SK-N-SH (cell line): ENCODE measurements at places on chromosomes 2 and 18. TPM values are rescaled to one million over a fixed set of nuclear protein-coding genes. Genes with fewer than 3 reads are reported as not detected.

DUSP19 gene
- 0.85 and 1.4 TPM in 2 replicates for polyA plus RNA-seq

SP3 gene
- polyA plus RNA-seq: 23.1 and 28.9 TPM in 2 replicates

ALMS1 gene
- polyA plus RNA-seq: 7.0 and 7.1 TPM in 2 replicates

TMEM198 gene
- 4.7 and 7.0 TPM in 2 replicates for polyA plus RNA-seq

RALB gene
- polyA plus RNA-seq: 37.2 and 40.8 TPM in 2 replicates

C2orf15 gene
- 0.25 and 0.41 TPM in 2 replicates for polyA plus RNA-seq

CCDC102B gene
- 2.0 and 2.4 TPM in 2 replicates for polyA plus RNA-seq

DNA sequence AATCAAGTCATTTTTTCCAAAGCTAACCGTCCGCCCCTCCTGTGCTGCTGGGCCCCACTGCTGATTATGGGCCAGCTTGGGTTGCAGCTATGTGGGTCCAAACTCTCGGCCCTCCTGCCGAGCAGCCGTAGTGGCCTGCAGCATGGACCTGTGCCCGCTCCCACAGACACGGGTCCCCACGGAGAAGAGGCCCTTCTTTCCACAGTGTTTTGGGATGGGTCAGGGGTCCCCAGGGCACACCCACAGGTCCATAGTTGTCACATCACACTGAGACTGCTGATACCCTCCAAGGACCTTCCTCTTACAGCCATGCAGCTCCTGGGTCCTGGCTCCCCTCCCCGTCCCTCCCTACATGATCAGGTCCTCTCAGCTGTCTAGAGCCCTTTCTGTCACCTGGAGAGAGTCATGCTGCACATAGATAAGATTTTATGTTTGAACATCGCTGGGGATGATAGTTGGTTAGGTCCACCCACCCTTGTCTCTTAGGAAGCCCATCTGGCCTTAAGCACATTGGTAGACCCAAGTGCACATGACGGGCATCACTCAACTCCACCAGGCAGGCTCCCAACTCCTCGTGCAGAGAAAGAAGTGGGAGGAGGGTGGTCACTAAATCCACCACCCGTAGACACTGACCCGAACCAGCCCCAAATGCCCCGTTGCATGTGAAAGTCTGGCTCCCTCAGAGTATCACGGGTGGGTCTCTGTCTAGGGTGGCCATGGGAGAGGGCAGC lies 17.5 kb downstream of the GPR55 start:
- DNase-seq: no peak

- no peak for DNase-seq
Observed at GRCh38 chr2:119856469-119856901, 96.8 kb downstream of the PTPN4 start.

DNA sequence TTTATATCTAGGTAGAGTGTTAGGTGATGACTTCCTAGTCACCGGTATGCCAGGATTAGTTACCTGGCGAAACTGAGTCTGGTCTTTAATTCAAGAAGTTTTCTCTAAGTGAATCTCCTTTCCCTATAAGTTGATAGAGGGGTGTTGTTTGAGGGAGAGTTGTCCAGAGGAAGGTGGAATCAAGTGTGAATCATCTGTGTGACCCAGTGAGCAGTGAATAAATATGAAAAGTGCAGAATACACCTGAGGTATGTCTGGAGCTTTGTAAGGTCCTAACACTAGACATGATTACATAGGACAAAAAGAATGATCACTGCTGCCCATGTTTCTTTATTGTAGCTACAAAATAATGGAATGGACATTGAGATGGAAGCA lies 11.2 kb downstream of the POU3F3 start:
- no peak for DNase-seq

GRCh38 chr18:28164771-28165483 lies 12.0 kb downstream of the CDH2 start:
- DNase-seq: no peak

- DNase-seq: no peak
Observed at GRCh38 chr2:111118481-111118980, 2.2 kb upstream of the BCL2L11 start.

GRCh38 chr18:79708412-79708811 lies 28.8 kb downstream of the CTDP1 start:
- no peak for DNase-seq

GRCh38 chr2:27721335-27721734 lies 50.2 kb upstream of the MRPL33 start:
- no peak for DNase-seq

- no peak for DNase-seq
Observed at GRCh38 chr2:100031604-100032003, 110.8 kb downstream of the AFF3 start.

GRCh38 chr18:47175898-47176575 lies at the start of gene IER3IP1:
Gene IER3IP1 (minus strand): TSS chr18:47176364. CDS start chr18:47176277, 87 bp downstream.
- DNase-seq: peak; percentile 91

GRCh38 chr2:70532244-70532935 lies 21.2 kb downstream of the TGFA start:
- no peak for DNase-seq

COLEC12 gene
- polyA plus RNA-seq: 28.1 and 41.2 TPM in 2 replicates

- DNase-seq: no peak
Observed at GRCh38 chr2:40259900-40260299, 192.0 kb downstream of the SLC8A1 start.

DNA sequence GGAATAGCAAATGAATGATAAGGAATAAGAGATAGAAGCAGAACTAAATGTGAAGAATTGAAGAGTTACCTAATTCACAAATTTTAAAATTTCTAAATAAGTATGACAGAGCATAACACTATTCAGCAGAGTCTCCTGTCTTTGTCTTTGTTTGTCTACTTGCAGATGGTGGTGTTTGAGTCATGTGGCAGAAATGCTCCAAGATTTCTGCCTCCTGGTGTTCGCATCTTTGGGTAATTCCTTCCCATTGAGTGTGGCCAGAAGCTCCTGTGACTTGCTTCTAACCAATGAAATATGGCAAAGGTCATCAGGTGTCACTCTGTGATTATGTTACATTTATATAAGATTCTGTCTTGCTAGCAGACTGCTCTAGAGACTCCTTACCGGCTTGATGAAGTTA lies 45.6 kb upstream of the GALNT3 start:
- no peak for DNase-seq

- DNase-seq: no peak
Observed at GRCh38 chr2:30265052-30266015, 34.0 kb downstream of the LBH start.

DNA sequence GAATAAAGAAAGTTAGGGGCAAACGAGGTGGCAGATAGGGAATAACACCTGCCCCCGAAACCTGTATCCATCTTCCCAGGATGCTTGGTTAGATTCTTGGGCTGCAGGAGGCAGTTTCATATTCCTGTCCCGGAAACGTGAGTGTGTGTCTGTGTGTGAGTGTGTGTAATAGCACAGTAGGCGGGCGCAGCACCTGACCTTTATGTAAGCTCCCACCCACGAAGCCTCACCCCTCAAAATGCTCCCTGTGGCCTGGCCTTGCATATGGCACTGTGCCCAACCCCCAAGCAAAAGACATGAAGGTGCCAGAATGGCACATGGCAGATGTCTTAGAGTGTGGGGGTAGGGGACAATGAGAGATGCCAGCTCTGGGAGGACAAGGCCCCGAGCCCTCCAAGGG lies 48.9 kb downstream of the EFR3B start:
- peak; percentile 62 for DNase-seq

KCNG3 gene
- 0.03 and 0.13 TPM in 2 replicates for polyA plus RNA-seq

CHRNG gene
- not detected in 2 replicates for polyA plus RNA-seq

- DNase-seq: no peak
Observed at GRCh38 chr2:104213758-104214157, 640.2 kb upstream of the POU3F3 start.

TANC1 gene
- 19.2 and 23.8 TPM in 2 replicates for polyA plus RNA-seq

DNA sequence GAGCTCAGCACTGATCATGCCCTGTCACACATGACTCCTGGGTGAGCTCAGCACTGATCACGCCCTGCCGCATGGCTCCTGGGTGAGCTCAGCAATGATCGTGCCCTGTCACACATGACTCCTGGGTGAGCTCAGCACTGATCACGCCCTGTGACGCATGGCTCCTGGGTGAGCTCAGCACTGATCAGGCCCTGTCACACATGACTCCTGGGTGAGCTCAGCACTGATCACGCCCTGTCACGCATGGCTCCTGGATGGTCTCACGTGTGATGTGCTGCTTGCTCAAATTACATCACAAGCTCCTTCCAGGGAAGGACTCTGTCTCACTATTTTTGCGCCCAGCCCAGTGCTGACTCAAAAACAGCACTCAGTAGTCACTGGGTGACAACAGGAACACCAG lies 258.0 kb downstream of the HDAC4 start:
- DNase-seq: no peak

DNA sequence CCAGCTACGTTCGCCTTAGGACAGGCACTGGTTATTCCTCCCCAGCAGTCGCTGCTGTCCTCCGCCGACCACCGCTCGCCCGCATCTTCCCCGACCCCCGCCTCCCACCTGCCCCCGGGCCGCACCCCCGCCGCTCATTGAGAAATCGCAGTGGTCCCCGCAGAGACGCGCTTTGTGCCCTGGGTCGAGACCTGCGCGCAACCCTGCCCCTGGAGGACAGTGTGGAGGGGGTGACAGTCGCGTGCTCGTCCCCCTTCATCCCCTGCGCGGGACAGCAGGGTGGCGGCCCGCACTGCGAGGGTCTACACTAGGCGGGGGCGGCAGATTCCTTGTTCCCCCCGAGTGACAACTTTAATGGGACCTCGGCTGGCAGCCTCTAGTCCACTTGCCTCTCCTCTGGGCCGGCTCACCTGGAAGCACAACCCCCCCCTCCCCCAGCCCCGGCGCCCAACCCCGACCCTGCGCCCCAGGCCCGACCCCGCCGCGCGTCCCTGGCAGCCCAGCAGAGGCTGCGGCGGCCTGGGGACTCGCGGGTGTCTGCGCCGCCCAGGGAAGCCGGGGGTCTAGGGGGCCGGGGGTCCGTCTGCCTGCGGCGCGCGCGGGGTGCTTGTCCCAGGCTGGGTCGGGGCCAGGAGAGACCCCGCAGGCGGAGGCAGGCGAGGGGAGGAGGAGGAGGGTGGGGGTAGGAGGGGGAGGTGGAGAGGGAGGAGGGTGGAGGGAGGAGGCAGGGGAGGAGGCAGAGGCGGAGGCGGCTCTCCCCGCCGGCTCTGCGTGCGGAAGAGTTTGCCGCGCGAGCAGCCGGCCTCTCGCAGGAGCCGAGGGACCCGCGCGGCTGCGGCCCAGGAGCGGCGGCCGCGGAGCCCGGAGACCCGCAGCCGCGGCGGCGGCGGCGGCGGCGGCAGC lies at the start of gene NPAS2:
TSS of gene NPAS2 (plus strand) at position 770 of the 903 bp plus-strand sequence. CDS start 84,616 bp downstream, outside the sequence.
- peak; percentile 78 for DNase-seq

DNA sequence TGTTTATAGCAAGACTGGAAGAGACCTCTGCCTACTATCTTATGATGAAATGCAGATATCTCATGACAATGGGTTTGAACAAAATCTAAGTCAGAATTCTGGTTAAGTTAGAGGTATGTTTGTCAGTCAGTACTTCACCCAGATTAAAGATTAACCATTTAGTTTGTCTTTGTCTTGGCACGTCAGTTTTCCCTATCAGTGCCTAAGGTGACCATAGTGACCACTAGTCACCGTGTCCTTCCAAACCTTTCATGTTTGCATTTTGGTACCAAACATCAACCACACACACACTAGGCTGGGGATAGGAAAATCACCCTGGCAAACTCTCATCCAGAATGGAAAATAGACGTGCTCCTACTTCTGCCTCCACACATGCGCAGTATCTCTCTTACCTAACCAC lies 248.9 kb downstream of the PIEZO2 start:
- no peak for DNase-seq

- no peak for DNase-seq
Observed at GRCh38 chr2:33059471-33060156, 112.9 kb downstream of the LTBP1 start.

DNA sequence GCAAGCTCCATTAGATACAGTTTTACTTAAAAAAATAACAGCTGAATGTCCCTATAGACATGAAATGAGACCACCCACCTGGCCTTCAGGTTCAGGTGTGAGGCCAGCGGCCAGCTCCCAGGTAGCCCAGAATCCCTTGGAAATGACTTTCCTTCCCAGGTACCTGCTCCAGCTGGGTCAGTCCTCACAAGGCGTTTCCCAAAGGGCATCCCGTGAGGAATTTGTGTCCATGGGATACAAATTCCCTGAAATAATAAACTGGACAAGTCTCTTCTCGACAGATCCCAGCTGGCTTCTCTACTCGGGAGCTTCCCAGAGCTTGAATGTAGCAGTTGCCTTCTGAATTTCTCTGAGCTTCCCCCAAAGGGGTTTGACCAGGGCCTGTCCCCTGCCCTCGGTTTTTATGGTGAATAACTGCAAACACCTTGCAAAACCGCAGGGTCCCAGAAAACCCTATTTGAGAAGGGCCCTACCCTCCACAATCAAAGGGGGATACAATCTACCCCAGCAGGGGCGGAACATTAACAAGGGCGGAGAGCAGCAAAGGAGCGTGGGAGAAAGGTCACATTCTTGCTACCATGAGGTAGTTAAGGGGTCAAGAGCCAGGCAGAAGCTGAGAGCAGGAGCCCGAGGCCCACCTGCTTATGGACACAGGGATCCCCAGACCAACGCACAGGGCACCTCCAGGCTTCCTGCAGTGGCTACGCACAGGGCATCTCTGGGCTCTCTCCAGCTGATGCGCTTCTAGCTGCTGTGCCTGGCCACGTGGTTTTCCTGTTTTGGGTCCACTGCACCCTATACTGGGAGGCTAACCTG lies 107.7 kb downstream of the HDAC4 start:
- no peak for DNase-seq

- DNase-seq: no peak
Observed at GRCh38 chr2:127155028-127155581, 48.2 kb upstream of the BIN1 start.

DNA sequence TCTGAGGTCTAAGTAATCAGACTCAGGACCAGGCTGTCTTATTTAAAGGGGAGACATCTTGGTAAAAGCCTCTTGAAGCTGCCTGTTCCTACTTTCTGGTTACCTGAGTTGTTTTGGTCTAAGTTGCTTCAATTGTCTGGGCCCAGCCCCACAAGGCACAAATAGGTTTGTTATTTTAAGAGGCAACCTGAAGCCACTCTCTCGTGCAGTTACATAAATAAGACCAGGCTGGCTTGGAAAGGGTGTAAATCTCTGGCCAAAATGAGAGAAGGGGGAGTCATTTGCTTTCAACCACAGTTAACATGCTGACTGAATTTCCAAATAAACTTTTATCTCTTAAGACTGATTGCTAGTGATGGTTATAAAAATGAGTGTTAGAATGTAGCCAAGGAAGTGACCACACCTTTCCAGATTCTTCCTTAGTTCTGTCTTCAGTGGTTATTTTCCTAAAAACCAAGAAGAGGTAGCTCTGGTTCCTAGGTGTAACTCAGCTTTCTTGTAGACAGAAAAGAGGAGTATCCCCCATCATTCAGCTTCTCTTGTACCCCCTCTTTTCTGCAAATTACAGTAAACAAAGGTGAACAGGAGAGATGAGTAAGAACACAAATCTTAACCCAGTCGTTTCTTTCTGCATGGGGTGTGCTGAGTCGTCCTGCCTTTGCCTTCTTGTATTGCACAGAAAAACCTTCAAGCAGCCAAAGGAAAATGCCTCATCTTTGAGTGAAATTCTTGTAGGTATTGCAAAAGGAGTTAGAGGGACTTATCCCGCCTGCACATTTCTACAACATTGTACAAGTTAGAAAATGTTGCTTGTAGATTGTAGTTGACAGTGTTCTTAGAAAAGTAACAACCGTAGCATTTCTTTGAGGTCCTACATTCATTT lies 161.5 kb upstream of the NT5C1B start:
- no peak for DNase-seq

FMNL2 gene
- 14.5 and 16.1 TPM in 2 replicates for polyA plus RNA-seq

GRCh38 chr2:236793023-236794011 lies 223.7 kb downstream of the ACKR3 start:
- DNase-seq: no peak
